NK-92 treated with Interleukin-12 subunit alpha and Interleukin-12 subunit beta, amount 100 ng/mL, for 24 hours (cell line): ENCODE measurements at places on chromosomes 2 and 18.

DNA sequence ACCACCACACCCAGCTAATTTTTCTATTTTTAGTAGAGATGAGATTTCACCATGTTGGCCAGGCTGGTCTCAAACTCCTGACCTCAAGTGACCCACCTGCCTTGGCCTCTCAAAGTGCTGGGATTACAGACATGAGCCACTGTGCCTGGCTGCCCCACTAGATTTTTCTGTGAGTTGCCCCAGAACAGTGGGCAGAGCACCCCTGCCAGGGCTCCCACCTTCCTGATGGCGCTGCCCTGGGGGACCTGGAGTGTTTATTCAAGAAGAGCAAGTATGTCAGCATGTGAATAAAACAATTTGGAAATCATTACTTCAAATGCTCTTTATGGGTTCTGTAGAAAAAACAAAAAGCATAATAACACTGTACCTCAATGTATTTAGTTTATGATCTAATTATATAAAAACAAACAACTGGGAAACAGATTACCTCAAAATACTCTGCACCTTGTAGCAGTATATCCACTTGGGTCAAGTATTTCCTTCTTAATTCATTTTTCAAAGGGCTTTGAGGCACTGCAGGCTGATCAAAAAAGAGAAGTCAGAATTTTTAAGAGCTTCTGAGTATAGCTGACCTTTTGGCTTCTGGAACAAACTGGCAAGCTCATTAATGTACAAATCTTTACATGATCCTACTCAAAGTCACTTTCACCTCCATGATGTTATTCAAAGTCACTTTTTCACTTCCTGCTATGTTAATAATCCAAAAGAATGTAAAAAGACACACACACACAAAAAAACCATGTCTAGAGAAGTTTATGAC, 8.9 kb downstream of the HJURP start:
- no peak for DNase-seq

GRCh38 chr2:113832795-113833290, 57.0 kb upstream of the ACTR3 start:
- no peak for DNase-seq

- no peak for DNase-seq
Observed at GRCh38 chr2:33530690-33531548, 54.5 kb downstream of the RASGRP3 start.

DNA sequence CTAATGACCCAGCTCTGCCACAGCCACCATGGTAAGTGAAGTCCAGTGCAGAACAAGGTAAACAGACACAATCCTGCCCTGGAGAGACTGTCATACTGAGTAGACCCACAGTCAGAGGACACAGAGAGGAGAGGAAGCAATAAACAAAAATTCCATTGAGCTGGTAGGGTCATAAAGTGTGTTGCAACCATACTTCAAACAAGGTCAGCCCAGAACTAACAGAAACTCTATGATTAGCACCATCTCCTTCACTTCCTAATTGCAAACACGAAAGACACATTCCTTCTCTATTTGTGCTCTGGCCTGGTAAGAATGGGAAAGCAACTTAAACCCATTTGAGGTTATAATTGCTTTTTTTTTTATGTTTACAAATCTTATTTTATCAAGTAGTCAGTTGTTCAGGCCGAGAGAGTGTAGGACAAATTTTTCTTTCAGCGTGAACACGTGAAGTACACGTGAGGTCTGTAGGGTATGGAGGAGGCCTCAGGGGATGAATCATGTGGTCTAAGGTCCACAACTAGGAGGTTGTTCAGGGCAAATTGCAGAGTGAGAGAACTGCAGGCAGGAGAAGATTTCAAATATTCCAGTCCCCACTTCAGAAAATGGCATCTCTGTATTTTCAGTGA, 71.4 kb upstream of the GLS start:
- DNase-seq: no peak

DNA sequence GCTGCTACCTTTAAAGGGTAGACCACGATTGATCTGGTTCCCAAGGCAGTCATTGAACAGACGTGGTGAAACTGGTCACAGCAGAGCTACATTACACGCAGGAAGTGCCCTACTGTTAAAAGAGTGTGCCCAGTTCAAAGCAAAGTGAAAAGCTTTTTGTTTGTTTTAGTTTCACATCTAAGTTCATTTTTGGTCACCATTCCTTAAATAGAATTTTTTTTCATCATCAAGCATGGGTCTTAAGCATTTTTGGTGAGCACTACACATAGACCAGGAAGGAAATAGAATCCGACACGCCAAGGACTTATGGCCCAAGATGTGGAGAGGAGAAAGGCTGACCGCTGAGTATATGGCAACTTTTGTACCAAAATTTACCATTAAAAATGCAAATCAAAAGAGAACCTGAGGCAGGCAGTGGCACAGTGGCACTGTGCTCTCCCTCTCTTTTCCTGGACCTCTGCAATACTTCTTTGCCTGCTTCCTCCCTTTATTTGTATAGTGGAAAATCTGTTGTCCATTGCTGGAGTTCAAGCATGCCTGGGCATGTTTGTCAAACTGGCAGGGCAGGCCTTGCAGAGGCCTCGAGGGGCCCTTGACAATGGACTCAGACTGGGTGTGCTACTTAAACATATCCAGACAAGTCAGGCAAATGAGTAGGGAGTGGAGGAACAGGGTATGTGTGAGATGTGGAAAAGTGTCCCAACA, 42.6 kb upstream of the HNRNPA3 start:
- no peak for DNase-seq

GRCh38 chr2:173054466-173054865, 21.2 kb upstream of the MAP3K20 start:
- DNase-seq: no peak

- DNase-seq: no peak
Observed at GRCh38 chr2:170360546-170361089, 182.7 kb downstream of the MYO3B start.

- no peak for DNase-seq
Observed at GRCh38 chr18:11037533-11038240, 111.7 kb downstream of the PIEZO2 start.

GRCh38 chr2:146131048-146131447, 1611.1 kb upstream of the ZEB2 start:
- DNase-seq: no peak

GRCh38 chr2:146295080-146295670, 1549.7 kb upstream of the ACVR2A start:
- no peak for DNase-seq

DNA sequence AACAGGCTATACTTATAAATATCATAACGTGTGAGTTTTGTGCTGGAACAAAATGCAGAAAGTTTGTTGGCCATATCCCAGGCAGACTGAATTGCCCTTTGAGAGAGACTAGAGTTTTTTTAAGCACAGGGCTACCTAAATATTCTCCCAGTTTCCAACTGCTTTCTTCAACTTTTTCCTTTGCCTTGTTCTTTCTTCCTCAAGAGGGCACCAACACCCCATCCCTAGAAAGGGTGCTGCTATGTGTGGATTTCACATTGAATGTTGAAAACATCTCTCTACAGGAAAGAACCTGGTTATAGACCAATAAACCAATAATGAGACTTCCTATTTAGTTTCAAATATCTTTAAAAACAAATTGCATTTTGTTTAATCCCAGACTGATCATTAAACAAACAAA, 87.9 kb downstream of the ICOS start:
- DNase-seq: no peak

- DNase-seq: no peak
Observed at GRCh38 chr18:74503137-74503536, 7.0 kb downstream of the CNDP2 start.
